ENCODE measurements at places on chromosomes 7 and 10. TPM values are rescaled to one million over a fixed set of nuclear protein-coding genes. Genes with fewer than 3 reads are reported as not detected.
A peak's percentile ranks its signal among the peaks of the same experiment; 100 is the strongest.

- DNase-seq: no peak
Observed at GRCh38 chr10:59362959-59363381, 621 bp upstream of the FAM13C start.

- DNase-seq: no peak
Observed at GRCh38 chr7:88801046-88801445, 5.5 kb upstream of the TEX47 start.

DNA sequence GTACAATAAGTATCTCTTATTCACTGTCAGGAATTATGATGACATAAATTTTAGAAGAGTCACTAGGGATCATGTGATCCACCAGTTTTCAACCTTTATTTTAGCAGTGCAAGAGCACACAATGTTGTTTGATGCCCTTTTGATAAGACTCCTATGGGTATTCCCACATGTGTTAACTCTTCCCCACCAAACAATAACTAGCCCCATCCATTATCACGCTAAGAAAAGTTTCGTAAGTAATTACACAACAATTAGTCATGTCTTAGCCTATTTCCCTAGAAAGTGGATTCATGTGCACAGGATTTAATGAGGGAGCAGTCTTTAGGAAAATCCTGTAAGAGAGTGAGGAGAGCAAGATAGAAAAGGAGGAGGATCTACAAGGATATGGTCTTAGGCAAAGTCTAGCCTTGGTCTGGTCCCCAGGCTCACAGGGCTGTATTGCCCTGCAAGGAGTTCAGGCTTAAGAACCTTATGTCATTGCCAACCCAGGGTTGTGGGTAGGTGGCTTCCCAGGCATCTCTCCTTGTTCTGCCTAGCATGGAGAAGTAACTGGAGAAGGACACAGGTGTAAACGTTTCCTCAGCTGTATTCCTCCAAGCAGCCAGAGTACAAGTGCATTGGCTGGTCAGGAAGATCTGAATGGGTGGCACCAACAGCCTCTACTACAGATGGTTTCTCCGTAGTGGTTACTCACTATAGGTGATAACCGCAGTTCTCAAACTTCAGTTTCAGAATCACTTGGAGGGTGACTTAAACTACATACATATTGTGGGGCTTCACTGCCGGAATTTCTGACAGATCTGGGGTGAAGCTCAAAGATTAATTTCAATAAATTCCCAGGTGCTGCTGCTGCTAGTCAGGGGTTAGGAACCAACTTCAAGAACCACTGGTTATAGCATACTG is 574.5 kb downstream of the SUGCT start:
- DNase-seq: no peak

- no peak for DNase-seq
Observed at GRCh38 chr7:127705461-127705959, 53.5 kb downstream of the SND1 start.

- no peak for DNase-seq
Observed at GRCh38 chr7:117827862-117828261, 45.4 kb downstream of the CTTNBP2 start.

GRCh38 chr10:60957667-60958221 is 13.8 kb upstream of the RHOBTB1 start:
- no peak for DNase-seq

DNA sequence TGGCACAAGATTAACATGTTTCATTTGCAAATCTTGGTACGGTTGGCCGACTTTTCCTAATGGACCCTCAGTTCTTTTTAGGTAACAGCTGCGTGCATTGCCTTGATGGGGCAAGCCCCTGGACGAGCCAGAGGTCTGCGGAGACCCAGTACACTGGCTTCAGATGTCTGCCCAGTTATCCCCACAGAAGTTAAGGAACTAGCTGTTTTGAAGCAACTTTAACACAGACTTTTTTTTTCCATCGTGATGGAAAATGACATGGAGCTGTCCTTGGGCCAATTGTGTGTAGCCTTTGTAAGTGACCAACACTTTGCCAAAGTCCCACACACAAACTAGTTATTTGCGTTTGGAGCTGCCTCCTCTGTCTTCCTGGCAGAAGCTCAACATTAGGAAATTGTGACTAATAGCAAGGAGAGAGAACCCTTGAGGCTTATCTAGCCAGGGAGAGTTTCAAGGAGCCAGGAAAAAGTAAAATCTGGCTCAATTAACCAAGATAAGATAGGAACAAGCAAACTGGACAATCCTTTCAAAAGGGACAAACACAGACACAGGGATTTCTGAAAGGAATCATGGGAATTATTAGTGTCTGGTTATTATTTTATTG is 99.6 kb upstream of the BMPER start:
- peak; percentile 74 for DNase-seq

DNA sequence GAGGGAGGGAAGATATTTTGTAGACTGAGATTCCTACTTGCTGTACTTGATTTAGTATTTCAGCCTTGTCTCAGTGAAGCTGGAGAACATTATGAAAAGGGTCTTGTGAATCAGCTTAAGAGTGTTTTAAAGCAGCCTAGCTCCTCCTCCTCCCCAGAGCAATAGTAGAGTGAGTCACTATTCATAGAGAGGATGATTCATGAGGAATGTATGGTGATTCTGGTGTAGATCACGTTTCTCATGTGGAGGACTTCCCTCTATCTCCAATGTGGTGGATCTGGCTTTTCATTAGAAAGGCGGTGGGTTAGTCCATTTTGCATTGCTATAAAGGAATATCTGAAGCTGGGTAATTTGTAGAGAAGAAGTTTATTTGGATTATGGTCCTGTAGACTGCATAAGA is 340.1 kb upstream of the CHRM2 start:
- peak; percentile 57 for DNase-seq

- DNase-seq: no peak
Observed at GRCh38 chr10:43145311-43145710, 7.1 kb downstream of the CSGALNACT2 start.

- no peak for DNase-seq
Observed at GRCh38 chr7:30196408-30196807, 61.6 kb downstream of the MTURN start.

- no peak for DNase-seq
Observed at GRCh38 chr10:86123715-86124114, 242.9 kb downstream of the GRID1 start.

- DNase-seq: no peak
Observed at GRCh38 chr10:113603057-113603777, 50.4 kb downstream of the HABP2 start.

GRCh38 chr7:152544481-152544927 is 108.7 kb upstream of the KMT2C start:
- DNase-seq: no peak

- no peak for DNase-seq
Observed at GRCh38 chr7:29442146-29442545, 121.5 kb upstream of the PRR15 start.

DNA sequence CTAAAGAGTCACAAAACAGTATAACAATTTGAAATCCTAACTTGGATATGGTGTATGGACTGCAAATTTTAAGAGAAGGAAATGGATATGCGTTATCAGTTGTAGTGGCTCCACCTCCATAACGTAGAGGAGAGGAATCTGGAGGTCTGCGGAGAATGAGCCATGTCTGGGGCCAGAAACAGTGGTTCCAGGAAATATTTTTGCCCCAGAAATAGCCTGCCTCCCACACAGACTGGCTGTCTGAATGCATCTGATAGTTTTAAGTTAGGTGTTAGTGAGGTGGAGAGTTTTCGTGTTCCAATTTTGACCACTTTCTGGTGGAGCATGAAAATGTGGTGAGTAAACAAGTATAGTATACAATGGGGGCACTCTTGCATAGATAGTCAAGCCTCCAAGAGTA is 1.6 kb downstream of the PHTF2 start:
- no peak for DNase-seq

DNA sequence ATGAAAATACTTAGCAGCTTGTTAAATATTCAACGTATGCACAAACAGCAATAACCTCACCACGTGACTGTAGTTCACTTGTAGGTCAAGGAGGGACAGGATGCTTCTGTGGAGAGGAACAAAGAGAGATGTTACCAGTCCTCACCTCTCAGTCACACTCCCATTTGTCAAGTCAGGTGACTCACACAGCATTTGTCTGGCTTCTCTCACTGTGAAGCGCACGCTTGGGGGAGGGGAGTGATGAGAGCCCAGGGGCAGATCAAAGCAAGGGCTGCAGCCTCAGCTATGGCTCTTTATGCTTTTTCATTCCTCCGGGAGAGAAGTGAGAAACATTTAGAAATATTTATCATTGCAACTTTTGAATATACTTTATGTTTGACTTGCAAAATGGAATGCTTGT is 2.9 kb upstream of the RBM20 start:
- DNase-seq: no peak

Gene CPN1
- not detected for total RNA-seq

DNA sequence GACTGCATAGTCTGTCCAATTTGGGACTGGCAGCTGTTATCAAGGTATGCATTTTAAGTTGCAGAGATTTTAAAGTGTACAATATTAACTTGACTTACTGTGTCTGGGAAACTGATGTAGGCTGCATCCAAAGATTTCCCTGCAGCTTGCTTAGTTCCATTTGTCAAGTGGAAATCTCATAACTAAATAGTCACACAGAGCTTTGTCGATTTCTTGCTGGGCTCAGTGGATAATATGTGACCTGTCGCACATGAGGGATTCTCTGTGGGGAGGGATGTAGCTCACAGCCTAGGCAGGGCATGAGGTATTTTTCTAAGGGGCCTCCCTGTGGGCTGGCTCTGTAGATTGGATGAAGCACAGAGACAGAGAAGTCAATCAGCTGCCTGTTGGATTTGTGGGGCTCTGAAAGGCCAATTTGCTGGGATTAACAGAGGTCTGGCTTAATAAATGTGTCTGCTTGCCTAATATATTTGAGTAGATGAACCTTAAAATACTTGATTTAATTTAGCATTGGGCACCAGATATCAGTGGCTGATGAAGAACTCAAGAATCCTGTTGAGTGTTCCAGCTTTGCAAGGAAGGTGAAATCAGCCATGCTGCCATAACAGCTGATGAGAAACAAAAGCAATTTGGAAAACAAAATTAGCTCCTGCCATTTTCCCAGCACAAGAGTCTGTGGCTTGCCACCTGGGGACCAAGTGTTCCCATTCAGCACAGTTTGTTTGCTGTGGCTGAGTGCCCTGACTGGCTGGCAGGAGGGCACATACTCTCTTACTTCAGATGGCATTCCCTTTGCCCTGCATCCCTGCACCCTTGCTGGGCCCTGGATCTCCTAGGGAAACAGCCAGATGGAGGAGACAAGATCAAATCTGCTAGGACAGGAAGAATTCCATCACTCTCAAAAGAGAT is 598.5 kb downstream of the SORCS3 start:
- DNase-seq: no peak

DNA sequence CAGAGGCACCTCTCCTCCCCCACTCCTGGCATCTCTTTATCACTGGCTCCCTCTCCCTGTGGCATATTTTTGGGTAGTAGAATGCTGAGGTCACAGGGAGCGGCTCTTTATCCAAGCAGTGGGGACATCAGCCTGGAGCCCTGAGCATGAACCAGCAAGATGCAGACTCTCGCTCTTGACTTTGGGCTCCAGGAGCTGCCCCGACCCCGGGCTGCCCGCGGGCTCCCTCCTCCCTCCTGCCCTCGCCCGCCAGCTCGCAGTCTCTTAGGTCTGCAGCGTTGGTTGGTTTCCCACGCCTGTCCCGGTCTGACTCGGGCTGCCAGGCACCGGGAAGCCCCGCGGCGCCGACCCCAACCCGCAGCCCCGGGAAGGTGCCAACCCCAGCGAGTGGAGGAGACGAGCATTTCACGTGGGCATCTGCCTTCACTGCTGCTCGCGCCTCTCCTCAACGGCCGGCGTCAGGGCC is 1.3 kb downstream of the INSYN2A start:
- peak; percentile 4 for DNase-seq

DNA sequence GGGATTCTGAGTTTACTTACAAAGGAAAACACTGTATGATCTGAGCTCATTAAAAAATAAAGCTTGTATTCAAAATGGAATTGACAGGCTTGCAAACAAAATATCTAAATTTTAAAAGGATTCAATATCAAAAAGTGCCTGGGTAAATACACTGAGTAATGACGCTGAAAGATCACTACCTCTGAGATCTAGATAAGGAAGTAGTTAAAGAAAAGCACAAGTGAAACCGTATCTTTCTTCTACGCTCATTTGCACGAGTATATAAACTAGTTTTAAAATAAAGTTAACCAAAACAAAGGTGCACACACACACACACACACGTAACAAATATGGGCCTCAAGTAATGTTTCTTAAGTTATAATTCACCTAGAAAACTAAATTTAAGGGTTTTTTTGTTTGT is 93.4 kb downstream of the SNX13 start:
- no peak for DNase-seq

DNA sequence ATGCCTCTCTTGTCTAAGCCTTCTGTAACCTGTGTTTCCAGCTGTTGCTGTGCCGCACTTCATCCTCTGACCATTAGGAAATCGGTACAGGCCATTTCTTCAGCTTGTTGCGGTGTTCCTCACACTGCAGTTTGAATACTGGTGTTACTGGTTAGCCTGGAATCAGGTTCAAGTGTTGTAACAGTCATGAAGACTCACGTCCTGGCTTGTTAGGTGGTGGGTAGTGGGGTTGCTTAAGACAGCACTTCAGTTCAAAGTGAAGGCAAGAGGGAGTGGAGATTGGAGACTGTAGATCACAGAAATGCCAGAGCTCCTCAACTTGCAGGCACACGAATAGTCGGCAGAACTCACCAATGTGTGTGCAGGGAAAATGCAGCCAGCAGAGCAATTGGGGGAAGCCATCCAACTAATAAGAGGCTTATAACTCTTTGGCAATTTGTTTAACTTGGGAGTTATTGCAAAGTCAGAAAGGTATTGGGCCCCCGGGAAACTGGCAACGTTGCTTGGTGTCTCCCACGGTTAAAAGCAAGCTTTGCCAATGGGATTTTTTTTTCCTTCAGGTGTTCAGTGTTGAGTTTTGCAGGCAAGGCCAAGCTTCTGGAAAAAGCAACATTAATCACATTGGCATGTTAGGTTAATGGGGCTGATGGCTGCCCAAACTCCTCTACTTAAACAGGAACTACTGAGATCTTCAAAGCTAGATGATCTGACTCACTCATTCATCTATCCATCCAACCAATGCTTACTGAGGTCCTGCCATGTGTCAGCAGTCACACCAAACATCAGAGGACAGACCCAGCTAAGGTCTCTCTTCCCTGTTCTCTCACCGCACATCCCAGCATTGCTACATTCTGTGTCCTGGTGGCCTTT is 380.9 kb downstream of the GATA3 start:
- no peak for DNase-seq

GRCh38 chr7:74262639-74263398 is 8.6 kb upstream of the RFC2 start:
- no peak for DNase-seq

- DNase-seq: no peak
Observed at GRCh38 chr10:1434202-1434601, 303.1 kb downstream of the ADARB2 start.
